ENCODE measurements at places on chromosomes 11 and 22.

DNA sequence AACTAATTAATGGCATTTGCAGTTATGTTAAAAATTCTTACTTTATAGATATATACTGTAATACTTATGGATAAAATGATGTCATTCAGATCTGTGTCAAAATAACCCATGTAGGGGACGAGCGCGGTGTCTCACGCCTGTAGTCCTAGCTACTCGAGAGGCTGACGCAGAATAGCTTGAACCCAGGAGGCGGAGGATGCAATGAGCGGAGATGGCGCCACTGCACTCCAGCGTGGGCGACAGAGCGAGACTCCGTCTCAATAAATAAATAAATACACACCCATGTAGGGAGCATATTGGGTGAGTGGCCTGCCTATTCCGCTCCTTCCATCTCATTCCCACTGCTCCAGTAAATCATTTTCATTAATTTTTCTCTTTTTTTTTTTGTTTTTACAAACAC is 7.1 kb downstream of the SNU13 start:
- DNase-seq = no peak

DNA sequence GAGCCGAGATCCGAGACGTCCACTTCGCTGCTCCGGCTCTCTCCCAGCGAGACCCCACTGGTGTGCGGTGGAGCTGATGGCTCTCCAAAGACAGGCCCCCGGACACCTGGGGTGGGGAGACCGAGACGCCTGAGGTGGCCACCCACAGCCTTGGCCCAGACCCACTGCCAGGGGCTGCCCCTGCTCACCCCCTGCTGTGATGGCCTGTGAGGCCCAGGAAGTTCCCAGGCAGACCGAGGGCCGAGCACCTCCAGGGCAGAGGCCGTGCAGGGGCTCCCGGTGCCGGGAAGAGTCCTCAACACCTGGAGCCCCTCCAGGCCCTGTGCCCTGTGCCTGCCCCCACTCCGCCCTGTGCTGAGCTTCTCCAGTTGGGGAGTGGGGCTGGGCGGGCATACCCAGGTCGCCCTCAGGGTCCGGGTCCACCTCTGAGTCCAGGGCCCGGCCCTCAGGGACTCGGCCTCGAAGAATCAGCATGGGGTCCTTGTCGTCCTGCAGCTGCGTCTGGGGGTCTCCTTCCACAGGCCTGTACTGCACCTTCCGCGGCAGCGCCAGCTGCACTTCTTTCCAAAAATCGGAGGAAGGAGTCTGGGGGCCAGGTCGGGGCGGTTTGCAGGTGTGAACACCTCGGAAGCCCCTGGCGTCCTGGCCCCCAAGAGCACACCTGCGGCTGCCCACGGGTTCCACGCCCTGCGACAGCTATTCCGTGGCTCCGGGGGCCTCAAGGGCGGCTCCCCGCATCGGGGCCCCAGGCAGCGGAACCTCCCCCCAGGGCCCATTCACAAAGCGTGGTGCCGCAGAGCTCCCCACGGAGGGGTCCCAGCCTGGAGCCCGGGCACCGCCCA is 8.6 kb downstream of the SIGIRR start:
- DNase-seq = no peak

DNA sequence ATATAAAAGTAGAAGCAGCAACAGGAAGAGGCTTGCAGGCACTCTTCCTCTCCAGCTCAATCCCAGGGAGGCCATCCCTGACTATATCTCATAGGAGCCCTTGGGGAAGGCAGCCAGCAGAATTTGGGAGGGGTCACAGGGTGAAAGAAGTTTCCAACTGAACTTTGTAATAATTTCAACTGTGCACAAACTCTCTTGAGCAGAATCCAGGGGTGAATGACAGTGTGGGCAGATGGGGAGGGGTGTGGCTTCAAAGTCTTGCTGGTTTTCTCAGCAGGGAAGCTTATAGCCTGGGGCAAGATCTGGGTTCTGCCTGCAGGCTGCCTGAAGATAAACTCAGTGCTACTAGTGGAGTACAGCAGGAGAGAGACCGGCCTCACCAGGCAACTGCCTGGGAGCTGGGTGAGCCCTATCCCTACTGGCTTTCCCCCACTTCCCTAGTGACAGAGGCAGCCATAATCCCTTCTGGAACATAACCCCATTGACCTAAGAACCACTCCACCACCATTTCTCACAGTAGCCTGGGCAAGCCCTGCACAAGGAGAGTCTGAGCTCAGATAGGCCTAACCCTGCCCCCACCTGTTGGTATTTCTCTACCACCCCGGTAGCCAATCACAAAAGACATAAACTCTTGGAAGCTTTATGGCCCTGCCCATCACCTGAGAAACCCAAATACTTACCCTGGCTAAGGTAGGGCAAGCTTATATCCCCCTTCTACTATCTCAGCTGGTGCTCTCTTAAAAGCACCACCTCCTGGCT is 17.8 kb upstream of the TTC12 start:
- peak; percentile 28 for DNase-seq

DNA sequence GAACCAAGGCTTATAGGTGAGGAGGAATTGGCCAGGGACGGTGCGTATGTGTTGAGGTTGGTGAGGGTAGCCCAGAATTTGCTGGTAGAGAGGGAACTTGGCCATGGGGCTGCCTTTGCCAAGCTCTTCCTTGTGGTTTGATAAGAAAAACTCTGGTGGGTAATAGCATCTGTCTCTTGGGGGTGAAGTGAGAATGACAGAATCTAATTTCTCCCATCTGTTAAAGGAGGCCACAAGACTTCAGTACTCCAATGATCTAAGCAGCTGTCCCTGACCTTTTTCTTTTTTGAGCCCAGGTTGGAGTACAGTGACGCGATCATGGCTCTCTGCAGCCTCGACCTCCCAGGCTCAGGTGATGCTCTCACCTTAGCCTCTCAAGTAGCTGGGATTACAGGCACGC is 36.0 kb upstream of the PICK1 start:
- no peak for DNase-seq

DNA sequence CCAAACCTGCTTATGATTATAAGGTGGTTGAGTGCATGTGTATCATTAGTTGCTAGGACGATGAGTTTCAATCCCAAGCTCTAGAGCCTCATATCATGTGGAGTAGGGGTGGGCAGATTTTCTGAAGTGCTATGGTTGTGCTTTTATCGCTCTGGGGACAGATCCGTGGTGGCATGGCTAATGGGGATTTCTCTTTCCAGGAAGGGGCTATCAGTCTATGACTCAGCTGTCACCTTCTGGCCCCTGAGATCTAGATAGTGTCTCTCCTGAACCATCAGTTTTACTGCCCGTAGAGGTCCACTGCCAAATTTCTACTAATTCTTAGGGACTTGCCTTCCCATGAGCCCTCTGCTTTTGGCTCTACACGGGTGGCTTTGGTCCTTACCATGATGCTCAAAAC is 51.8 kb downstream of the FDX1 start:
- no peak for DNase-seq

GRCh38 chr11:72753341-72754148 is 1.3 kb upstream of the ARAP1 start:
- DNase-seq = no peak

DNA sequence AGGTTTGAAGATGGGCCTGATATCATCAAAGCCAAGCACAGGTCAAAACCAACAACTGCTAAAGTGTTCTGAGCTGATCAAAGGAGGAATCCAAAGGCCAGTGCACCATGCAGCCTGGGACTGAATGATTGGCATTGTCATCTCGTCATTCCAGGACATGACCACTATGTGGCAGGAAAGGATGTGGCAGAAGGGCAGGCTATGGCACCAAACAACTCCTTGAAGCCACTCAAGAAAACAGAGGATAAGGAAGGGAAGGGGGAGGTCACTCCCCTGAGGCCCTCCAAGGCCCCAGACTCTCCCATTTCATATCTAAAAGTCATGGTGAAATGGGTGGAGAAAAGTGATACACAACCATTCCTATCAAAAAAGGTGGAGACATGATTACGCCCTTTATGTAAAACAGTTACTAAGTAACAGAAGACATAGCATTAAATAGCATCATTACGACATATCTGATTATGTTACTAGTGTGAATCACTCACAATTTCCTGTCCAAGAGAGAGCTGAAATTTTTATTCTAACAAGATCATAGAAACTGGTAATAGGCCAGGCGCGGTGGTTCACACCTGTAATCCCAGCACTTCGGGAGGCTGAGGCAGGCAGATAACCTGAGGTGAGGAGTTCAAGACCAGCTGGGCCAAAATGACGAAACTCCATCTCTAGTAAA is 49.3 kb downstream of the AHNAK start:
- DNase-seq = peak; percentile 53

GRCh38 chr11:79550809-79551208 is 110.0 kb upstream of the TENM4 start:
- no peak for DNase-seq

- no peak for DNase-seq
Observed at GRCh38 chr11:64355078-64355940, 3.7 kb upstream of the RPS6KA4 start.

DNA sequence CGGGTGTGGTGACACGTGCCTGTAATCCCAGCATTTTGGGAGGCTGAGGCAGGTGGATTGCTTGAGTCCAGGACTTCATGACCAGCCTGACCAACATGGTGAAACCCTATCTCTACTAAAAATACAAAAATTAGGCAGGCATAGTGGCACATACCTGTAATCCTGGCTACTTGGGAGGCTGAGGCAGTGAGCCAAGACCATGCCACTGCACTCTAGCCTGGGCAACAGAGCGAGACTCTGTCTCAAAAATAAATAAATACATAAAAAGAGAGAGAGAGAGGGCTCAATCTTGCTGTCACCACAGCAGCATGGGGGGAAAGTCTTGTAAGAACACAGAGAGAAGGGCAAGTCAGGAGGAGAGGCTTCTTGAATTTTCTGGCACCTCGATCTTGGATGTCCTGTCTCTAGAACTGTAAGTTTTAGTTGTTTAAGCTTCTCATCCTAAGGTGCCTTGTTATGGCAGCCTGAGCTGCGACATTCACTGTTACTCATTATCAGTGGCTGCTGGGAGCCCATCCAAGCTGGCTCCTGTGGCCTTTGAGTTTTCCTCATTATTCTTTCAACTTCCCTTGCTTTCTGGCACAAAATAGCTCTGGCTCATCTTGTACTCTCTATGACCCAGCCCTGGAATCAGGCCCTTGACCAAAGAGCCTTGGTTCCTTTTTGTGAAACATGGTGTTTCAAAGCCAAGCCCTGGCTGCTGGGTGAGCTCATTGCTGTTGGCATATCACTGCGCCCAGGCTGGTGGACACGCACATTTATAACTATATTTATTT is 8.0 kb upstream of the PSMC3 start:
- DNase-seq = no peak

DNA sequence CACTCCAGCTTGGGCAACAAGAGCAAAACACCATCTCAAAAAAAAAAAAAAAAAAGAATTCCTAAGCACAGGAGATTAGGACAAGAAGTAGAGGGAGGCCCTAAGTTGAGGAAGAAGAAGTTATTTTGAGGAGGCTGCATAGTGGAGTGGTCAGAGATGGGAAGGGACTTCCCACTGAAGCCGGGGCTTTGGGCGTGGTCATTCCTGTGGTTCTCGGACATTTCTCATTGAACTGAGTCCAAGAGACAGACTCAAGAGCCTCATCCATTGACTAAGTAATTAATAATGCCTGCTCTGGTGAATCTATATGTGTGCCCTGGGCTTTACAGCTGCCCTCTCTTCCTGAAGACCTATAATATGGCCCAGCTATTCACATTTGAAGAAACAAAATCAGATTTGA is 53.2 kb upstream of the FTH1 start:
- no peak for DNase-seq

DNA sequence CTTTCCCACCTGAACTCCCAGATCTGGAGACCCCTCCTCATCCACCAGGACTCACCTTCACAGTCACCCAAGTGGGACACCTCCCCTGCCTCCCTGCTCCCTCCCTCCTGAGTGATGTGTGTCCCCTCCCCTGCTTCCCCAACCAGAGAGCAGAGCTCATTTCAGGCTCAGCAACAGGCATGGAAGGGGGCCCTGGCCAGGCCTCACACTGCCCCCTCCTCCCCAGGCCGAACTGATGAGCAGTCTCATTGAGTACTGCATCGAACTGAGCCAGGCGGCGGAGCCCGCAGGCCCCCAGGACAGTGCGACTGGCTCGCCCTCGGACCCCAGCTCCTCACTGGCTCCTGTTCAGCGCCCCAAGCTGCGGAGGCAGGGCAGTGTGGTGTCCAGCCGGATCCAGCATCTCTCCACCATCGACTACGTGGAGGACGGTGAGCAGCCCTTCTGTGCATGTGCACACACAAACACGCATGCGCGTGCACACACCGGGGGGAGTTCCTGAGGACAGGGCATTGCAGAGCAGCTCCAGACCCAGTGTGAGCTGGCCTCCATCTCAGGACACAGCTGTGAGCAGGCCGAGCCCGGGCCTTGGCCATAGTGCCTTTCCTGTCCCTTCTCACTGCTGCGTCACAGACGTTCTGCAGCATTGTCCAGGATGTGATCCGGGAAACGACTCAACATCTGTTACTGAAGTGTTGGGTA is 17.8 kb upstream of the NEAT1 start:
- no peak for DNase-seq

GRCh38 chr11:64372802-64373597 is 14.0 kb downstream of the RPS6KA4 start:
- no peak for DNase-seq

DNA sequence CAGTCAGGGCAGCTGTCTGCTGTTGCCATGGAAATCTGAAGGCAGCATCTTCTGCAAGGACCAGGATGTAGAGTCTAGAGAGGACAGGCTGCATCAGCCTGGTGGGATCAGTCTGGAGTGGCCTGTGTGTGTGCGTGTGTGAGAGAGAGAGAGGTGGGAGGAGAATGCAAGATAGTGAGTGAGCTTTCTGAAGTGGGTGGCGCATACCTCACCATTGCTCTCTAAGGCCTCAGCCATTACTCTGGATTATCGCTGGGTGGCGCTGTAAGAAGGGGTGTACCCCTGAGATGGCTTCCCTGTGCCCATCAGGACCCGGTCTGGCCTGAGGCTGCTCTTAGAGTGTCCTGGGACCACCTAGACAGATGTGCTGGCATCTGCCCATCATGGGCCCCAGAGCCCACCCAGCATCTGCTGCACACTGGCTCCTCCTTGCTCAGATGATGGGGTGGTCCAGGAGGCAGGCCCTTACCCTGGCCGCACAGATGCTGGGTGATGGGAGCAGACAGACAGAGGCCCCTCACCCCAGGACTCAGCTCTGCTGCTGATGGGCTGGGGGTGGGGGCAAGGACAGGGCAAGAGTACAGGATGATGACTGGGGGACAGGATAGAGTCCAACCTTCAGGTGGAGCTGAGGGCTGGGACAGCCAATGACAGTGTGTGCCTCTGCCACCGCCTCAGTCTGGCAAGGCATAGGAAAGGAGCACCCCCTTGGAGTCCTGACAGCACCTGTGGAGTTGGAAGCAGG is 25.7 kb upstream of the TUB start:
- peak; percentile 31 for DNase-seq

GRCh38 chr22:46079861-46080821 is 70.2 kb upstream of the PPARA start:
- no peak for DNase-seq
